ENCODE measurements at places on chromosomes 5 and 9.

GRCh38 chr5:458547-459353 lies 15.8 kb downstream of the EXOC3 start:
- DNase-seq = peak; percentile 82

DNA sequence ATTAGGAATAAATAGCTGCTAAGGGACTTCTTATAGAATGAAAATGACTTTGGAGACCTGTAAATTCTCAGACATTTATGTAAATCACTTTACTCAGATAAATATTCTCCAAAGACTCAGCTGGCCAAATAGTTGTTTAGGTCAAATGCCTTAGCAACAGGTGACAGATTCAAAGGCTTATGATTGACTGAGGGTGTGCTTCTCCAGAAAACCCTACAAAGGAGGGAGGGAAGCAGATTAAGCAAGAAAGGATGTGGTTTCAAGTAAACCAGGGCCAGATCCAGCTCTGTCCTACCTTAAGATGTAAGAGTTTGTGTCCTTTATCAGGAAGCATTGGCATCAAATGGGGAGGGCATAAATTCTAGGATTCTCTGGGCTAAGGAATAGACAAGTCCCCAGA lies 433.0 kb downstream of the TLE1 start:
- DNase-seq = no peak

DNA sequence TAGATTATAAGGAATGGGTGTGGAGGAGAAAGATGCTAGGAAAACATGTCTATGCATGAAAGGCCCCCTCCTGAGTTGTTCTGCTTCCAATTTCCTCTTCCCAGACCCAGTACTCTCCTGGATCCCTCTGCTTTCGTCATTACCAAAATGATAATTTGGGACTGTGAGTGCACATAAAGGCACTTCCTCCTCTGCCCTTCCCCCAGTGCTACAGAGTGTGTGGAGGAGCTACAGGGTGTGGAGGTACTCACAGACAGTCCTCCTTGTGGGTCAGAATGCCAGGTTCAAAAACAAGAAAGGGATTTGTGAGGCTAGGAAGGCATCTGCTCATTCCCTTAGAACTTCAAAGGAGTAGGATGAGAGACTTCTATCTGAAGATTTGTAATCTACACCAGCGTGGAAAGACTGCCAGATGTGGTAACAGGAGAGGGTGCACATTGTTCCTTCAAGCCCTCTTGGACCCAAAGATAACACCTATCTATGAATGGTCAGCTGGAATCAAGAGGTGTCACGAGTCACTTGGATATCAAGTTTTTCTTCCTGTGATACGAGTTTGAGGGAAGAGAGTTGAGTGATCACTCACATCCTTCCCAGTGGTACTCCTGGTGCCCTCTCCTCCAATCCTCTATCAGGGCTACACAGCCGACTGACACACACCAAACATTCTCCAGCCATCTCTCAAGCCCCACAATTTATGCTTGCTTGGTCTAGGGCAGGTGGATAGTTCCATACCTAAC lies 201.1 kb downstream of the EPB41L4A start:
- no peak for DNase-seq

DNA sequence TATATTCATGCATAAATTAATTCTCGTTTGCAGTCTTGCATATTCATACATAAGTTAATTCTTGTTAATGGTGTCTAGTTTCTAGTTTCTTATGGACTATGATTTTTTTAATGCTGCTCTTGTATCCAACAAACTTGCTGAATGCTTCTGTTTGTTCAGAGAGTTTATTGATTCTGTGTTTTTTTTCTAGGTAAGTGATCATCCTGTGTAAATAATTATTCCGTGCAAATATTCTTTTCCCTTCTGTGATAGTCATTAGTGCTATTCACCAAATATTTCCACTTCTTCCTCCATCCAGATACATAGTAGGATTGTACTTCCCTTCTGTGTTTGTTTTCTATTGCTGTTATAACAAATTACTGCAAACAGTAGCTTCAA lies 35.8 kb upstream of the SHISAL2B start:
- no peak for DNase-seq

DNA sequence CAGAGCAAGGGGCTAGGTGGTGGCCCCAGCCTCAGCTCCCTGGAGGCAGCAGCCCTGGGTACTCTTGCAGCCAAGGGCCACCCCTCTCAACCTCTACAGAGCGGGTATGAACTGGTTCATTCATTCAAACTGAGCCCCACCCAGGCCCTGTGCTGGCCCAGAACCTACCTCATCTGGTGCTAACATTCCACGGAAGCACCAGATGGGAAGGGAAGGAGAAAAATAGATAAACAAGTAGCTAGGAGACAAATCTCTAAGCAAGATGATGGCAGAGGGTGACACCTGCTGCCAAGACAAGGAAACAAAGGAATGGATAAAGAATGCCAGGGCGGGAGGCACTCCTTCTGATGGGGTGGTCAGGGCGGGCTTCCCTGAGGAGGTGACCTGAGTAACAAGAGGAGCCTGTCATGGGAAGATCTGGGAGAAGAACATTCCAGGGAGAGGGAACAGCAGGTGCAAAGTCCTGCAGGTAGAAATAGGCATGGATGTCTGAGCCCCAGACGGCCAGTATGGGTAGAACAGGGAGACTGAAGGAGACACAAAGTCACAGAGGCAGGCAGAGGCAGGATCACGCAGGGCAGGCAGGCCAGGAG lies 6.1 kb downstream of the ST6GALNAC4 start:
- no peak for DNase-seq

DNA sequence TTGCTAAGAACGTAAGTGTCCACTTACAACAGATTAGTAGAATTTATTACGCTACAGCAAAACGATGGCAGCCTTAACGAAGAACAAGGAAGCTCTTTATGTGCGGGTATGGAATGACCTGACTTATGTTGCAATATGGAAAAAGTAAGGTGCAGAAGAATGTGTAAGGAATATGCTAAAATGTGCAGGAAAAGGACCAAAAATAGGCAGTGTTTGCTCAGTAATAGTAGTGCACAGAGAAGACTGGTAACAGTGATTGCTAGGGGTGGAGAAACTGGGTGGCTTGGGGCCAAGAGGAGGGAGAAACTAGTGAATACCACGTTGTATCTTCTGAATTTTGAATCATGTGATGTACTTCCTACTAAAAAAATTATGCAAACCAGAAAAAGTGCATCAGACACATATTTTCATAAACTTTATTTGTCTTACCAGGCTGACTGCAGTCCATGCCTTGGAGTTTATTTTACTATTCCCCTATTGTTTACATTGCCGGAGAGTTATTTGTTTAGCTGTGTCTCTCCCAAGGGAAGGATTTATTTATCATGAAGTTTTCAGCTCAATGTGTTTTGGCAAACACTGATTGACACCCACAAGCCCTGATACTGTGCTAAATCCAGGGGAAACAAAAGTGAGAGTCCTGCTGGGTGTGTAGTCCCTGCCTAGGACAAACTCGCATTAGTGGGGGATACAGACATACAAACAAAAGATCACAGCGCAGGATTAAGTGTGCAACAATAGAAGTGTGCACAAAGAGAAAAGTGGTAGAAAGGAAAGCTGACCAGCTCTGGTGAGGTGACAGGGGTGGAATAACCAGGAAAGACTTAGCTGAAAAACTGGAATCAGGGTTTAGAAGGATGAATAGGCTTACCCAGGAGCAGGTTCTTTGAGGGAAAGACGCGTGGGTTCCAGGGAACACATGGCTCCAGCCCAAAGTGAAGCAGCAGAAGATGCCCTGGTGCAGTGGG lies 34.0 kb upstream of the ZNF484 start:
- no peak for DNase-seq

GRCh38 chr5:73705364-73705763 lies 79.4 kb downstream of the ARHGEF28 start:
- no peak for DNase-seq

- DNase-seq = no peak
Observed at GRCh38 chr5:33513462-33514185, 72.9 kb downstream of the TARS1 start.

- no peak for DNase-seq
Observed at GRCh38 chr9:86557063-86557766, 203.0 kb upstream of the TUT7 start.

DNA sequence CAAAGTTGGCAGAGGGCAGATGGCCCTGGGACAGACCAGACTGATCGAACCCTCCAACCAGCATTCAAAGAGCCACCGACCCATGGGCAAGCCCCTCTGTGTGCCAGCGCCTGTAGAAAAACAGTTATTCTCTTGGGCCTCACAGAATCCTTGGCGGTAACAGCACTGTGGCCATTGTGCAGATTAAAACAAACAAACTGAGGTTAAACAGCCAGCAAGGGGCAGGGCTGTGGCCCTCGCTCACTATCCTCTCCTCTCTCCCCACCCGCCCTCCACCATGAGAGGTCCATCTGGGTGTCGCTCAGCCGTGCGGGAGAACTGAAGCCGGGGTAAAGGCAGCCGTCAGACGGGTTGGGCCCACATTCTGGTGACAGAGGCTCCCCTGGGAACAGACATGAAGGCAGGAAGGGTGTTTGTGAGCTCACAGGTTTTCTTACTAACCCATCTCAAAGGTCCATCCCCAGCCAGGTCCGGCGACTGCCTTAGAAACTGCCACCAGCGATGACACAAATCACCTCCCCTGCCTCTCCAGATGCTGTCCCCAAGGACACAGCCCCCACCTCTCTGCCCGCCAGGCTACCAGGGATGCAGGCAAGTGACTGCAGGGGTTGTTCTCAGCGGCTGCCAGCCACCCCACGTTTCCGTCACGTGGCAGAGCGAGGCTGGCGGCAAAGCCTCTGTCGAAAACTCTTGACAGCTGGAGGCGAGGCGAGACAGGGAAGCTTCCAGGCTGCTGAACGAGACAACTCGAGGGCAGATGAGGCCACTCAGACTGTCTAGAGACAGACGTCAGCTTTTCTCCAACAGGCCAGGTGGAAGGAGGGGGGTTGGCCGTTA lies 75.8 kb upstream of the SARDH start:
- no peak for DNase-seq

DNA sequence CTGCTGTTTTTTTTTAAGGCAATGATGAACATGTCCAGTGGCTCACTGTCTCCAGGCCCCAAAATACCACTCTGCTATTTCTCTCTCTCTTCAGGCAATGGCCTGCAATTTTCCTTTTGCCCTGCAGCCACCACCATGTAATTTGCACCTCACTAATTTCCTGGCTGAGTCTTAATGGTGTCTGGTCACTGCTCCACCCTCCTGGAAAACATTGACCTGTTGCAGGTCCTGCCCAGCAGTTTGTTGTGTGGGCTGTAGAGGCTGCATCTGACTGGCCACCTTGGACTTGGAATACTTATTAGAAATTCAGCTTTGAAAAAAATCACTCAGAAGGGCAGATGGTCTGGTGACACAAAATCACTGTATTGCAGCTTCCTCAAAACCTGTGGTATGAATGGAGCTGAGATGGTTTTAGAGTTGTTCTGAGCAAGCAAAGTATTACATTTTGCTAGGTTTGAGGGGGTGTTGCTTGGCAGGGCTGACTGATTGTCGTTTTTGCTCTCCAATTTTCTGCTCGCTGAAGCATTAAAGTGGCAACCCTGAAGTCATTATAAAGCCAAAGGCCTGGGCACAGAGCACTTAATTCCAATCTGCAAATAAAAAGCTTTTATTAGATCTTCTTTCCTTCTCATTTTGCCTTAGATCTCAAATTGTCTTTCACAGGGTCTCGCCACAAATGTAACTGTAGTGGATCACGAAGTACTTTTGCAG lies 134.8 kb downstream of the TMEM174 start:
- DNase-seq = no peak

- no peak for DNase-seq
Observed at GRCh38 chr5:160278343-160278742, 34.0 kb downstream of the CCNJL start.

DNA sequence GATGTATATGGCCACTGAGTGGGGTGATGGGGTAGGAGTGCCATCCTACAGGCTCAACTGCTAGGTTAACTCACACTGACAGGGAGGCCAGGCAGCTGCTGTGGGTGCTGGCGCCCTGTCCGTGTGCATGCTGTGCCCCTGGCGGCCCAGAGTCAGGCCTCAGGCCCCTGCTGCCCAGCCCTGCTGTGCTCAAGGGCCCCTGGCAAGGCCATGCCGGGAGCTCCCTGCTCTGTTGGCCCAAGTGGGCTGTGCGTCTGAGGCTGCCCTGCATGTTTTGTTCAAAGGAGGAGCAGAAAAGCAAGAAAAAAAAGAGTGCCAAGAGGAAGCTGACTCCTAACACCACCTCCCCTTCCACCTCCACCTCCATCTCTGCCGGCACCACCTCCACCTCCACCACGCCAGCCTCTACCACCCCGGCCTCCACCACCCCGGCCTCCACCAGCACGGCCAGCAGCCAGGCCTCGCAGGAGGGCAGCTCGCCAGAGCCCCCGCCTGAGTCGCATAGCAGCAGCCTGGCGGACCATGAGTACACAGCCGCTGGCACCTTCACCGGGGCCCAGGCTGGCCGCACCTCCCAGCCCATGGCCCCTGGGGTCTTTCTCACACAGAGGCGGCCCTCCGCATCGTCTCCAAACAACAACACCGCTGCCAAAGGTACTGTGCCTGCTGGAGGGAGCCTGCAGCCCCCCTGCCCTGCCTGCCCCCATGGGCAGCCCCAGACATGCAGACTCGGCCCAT lies 100.1 kb downstream of the PHF2 start:
- DNase-seq = peak; percentile 1

DNA sequence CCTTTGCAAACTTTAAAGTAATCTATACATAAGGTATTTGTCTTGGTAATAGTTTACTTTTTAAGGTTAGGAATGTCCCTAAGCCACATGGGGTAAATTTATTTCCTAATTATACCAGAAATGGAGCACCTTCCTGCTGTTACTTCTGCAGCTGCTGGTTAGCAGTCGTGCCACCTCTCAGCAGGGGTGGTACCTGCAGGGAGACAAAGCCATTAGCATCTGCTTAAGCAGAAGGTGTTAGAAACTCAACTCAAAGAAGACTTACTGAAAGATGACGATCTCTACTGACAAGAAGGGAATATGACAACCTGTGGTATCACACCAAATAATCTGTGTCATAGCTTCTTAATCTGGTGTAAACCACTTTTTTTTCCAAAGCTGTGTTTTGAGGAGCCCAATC lies 173.7 kb downstream of the BRINP1 start:
- no peak for DNase-seq

GRCh38 chr5:179235416-179236400 lies 109.6 kb downstream of the ADAMTS2 start:
- no peak for DNase-seq

- no peak for DNase-seq
Observed at GRCh38 chr5:87210076-87210475, 57.6 kb upstream of the RASA1 start.

GRCh38 chr5:34844106-34844505 lies 5.1 kb downstream of the TTC23L start:
- DNase-seq = no peak

- no peak for DNase-seq
Observed at GRCh38 chr9:116475201-116475600, 211.9 kb upstream of the TRIM32 start.

DNA sequence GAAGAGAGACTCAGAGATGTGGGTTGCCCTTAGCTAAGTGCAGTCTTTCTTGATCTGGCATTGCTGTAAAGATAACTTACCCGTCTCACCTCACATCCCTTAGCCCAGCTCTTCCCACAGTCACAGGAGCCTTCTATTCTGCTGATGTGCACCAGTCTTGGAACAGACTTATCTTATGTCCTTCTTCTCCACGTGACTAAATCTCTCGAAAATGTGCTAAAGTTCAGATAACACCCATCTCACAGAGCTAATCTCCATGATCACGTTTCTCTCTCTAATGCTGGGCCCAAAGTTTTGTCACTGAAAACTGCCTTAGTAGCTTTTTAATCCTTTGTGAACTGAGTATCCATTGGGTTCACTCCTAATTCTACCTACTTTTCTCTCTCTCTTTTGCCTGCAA lies 16.7 kb downstream of the SLC36A1 start:
- DNase-seq = no peak
